Lung (tissue), 17 donors: ENCODE measurements at places on chromosomes 13 and 19.

DNA sequence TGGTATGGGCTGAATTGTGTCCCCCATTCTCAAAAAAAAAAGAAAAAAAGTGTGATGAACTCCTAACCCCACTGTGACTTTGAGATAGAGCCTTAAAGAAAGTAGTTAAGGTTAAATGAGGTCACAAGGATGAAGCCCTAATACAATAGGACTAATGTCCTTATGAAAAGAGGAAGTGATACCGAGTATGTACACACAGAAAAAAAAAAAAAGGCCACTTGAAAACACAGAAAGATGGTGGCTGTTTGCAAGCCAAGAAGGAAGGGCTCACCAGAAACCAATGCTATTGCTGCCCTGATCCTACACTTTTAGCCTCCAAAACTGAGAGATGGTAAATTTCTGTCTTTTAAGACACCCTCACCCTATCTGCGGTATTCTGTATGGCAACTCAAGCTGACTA lies 955.6 kb downstream of the PCDH17 start:
- no peak for DNase-seq

DNA sequence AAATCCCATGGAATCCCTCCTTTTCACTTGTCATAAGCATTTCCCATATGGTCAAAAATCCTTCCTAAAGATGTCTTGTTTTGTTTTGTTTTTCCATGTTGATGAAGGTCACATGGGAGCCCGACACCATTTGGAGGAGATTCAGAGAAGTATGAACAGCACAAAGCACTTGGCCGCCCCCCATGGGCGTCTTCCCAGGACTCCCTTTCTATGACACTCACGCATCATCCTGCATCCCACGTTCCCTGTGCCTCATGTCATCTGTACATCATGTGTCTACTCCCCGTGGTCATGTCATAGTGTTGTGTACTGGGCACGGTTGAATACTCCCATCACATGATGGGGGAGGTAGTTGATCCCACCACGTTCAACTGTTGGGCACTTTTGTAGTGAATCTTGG lies 2.0 kb downstream of the ZSCAN1 start:
- no peak for DNase-seq

GRCh38 chr13:21020176-21020575 lies 41.2 kb downstream of the LATS2 start:
- DNase-seq = no peak

DNA sequence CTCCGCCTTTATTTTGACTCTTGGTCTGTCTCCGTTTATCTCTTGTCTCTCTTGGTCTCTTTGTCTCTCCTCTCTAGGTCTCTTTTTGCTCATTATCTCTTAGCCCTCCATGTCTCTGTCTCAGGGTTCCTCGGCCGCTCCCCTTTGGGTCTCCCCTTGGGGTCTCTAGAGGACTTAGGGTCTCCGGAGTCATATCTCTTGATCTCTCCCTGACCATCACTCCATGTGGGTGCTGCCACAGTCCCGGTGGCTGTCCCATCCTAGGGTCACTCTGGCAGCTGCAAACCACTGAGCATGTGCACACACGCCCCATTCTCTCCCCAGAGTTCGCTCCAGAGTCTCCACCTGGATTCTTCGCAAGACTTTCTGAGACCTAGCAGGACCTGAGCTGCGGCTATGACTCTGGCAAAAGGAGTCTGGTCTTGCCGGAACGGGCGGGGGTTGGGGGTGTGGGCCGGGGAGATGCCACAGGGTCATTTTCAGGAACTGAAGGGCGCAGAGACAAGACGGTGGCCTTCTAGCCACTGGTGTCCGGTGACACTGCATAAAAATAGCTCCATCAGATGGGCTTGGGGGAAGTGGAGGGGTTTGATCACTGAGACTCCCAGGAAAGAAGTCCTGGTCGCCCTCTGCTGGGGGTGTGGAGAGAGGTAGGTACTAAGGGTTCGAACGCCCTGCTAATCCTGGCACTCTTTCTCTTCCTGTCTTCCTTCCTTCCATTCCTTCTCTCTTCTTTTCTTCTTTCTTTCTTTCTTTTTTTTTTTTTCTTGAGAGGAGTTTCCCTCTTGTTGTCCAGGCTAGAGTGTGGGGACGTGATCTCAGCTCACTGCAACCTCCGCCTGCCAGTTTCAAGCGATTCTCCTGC lies 1.2 kb upstream of the KCNA7 start:
- DNase-seq = no peak

GRCh38 chr13:63117710-63118109 lies 1702.1 kb upstream of the PCDH20 start:
- DNase-seq = no peak

DNA sequence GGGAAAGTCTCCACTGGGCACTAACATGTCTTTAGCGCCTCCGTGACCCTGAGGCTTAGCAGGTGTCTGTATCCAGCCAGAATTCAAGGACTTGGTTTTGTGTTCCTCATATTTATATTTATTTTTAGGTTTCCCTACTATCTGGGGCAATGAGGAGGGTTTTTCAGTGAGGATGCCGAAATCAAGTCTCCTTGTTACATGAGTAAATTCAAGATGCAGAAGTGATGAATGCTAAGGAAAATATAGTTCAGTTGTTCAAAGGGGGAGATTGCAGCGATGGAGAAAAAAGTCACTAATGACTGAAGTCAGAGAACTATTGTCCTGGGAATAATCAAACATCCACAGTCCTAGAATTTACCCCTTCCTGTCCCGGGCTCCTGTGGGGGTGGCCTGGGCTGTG lies 791 bp upstream of the ADGRE2 start:
- no peak for DNase-seq

DNA sequence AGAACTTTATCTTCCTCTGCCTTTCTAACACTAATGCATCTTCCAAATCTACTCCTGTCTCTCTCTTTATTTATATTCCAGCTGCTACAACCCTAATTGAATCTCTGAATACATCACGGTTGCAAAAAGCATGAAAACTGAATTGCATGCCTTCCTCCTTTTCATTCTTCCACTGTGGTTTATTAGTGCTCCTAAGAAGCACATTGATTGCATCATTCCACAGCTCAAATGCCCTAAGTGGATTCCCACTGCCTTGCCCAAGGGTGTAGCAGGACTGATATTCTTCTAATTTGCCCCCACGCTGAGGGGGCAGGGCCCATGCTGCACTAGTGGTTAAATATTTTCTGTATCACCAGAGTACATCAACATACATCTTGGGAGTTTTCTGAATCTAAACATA lies 640.8 kb downstream of the EFNB2 start:
- no peak for DNase-seq

DNA sequence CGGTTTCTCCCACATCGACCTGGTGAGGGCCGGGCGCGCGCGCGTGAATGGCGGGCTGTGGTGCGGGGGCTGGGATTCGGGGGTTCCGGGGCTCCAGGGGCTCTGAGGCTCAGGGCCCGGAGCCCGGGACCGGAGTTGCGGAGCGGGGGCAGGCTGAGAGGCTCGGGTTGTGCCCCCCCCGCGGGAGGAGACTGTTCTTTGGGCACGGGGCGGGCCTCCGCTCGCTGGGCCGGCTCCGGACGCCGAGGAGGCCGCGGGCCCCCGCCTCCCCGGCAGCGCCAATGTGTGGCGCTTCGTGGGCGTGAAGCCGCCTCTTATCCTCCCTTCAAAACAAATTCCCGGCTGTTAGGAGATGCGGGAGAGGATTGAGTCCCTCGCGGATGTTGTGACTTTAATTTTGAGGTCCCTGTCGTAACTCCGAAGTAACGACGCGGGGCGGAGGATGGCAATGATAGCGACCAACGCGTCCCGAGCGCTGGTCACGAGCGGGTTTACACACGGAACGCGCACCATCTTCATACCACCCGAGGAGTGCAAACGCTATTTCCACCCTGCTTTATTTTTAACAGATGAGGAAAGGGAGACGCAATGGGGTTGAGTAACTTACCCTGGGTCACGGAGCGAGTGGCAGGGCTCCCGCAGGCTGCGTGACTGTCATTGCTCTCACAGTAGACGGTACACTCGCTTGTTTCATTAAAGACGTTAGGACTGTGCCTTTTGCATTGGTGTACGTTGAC lies 536 bp downstream of the UBA2 start:
- DNase-seq = peak; percentile 33

- DNase-seq = no peak
These were observed 75.5 kb downstream of the ALOX5AP start for GRCh38 chr13:30810801-30811200.

GRCh38 chr13:41915081-41915480 lies 45.8 kb downstream of the VWA8 start:
- no peak for DNase-seq

GRCh38 chr19:28968721-28969120 lies 244.2 kb downstream of the UQCRFS1 start:
- DNase-seq = no peak

DNA sequence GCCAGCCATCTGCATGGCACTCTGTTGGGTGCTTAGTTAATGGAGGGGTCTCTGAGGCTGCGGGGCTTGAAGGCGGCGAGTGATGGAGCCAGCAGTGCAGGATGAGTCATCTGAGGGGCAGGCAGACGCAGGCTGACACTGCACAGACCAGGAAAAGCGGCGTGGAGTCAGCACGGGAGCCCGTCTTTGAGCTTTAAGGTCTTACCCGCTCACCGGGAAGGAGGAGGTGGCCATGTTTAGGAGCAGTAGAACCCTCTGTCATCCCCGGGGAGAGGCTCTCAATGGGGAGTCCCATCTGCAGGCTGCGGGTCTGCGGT lies 13.1 kb downstream of the NAXD start:
- DNase-seq = no peak

DNA sequence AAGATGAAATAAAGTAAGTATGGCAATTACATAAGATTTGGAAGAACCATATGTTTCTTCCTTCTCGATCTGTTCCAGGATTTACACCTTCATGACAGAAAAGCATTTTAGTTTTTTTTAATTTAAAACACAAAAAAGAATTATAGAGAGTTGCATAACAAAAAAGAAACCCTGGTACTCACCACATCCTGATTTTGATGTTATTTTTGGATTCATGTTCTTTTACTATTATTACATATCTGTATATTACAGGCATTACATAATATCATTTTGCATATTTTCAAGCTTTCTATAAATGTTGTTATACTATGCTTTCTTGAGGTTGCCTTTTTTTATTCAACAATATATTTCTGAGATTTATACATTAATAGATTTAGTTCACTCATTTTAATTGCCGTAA lies 6.7 kb upstream of the KATNAL1 start:
- no peak for DNase-seq

- no peak for DNase-seq
These were observed 852.6 kb downstream of the PCDH9 start for GRCh38 chr13:66377569-66377968.

- DNase-seq = no peak
These were observed 123.3 kb downstream of the VWA8 start for GRCh38 chr13:41837629-41838028.

DNA sequence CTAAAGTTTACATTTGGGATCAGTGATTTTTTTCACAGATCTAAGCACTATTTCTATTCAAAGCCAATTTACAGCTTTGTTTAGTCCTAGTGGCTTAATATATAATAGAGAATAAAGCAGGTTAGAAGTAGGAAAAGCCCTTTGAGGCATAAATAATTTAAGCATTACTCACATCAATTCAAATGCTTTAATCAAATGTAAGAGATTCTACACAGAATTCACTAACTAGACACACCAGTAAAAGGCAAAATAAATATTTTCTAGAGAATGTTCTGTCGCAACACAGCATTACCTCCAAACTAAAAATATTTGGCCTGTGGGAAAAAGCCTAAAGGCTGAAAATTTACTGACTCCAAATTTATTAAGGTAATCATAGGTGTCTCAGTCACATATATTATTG lies 31.3 kb downstream of the KCTD12 start:
- DNase-seq = no peak

GRCh38 chr13:99506634-99507033 lies 5.4 kb downstream of the TM9SF2 start:
- DNase-seq = no peak

DNA sequence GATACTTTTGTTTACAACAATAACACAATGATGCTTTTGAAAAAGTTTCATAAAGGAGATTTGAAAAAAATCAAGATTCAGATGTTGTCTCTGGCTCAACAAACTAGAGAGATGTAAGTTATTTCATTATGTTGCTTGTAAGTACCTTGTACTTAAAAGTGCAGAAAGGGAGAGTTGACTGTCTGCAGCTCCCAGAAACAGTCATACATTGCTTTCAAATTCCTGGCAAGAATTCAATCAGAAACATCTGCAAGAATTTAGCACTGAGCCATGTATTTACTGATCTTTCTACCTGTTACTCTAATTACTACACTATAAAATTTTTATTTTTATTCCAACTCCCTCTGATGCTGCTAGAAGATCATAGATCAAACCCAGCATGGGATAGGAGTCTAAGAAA lies 1261.3 kb upstream of the SPRY2 start:
- DNase-seq = no peak

DNA sequence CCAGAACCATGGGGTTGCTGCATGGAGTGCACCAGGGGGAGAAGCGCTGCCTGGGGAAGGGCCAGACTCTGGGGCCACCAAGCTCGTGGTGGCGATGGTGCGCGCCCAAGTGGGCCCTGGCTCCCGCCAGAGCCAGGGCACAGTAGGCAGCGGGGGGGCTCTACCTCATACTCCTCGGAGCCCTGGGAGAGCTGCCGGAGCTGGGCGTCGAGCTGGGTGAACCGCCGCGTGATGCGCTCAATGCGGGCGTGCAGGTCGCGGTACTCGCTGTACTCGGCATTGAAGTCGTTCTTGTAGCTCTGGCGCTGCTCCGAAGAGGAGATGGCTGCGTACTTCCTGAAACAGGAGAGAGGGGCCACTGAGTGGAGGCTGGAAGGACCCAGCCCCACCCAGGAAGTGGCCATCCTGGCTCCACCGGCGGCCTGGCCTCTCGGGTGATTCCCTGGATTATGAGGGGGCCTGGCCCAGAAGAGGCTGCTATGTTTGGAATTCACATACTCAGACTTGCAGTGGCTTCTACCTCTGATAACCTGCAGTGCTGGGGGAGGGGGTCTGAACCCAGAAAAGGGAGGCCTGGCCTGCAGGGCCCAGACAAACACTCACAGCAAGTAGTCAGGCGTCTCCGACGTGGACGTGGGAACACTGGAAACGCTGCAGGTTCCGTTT lies 8.3 kb upstream of the ISYNA1 start:
- no peak for DNase-seq

GRCh38 chr13:38223089-38223488 lies 126.6 kb upstream of the UFM1 start:
- no peak for DNase-seq

GRCh38 chr19:48683349-48683748 lies 10.5 kb upstream of the NTN5 start:
- peak; percentile 79 for DNase-seq

- no peak for DNase-seq
These were observed 198.6 kb downstream of the TEX29 start for GRCh38 chr13:111519041-111519440.
